T-helper 2 cell treated with Interferon-gamma antibody and Interleukin-4, amounts not matched to agents 100 ng/mL and 5 ng/mL, for 36 hours (primary cell): ENCODE measurements at places on chromosomes 1 and 21. TPM values are rescaled to one million over a fixed set of nuclear protein-coding genes. Genes with fewer than 3 reads are reported as not detected.

The ADAMTS5 gene
- total RNA-seq, result not detected in 2 replicates

The AQP10 gene
- total RNA-seq, result not detected in 2 replicates

The TRIM17 gene
- total RNA-seq, result 2.5 TPM in 2 replicates

The KRTAP21-2 gene
- total RNA-seq, result not detected in 2 replicates

The SLC16A4 gene
- total RNA-seq, result 0.09 and 0.23 TPM in 2 replicates

The DIO1 gene
- not detected in 2 replicates for total RNA-seq

The HSPA6 gene
- total RNA-seq, result 3.7 and 4.0 TPM in 2 replicates

The CDC20 gene
- 157 and 166 TPM in 2 replicates for total RNA-seq

The TAS1R1 gene
- total RNA-seq, result not detected in 2 replicates

The KNCN gene
- not detected in 2 replicates for total RNA-seq

The SAMSN1 gene
- 113 and 115 TPM in 2 replicates for total RNA-seq

The GJA9 gene
- total RNA-seq, result not detected in 2 replicates

The RGS8 gene
- not detected in 2 replicates for total RNA-seq

The OPRD1 gene
- total RNA-seq, result not detected in 2 replicates

The HDGF gene
- 253 and 257 TPM in 2 replicates for total RNA-seq
